Activated CD8-positive, alpha-beta memory T cell treated with anti-CD3 and anti-CD28 coated beads for 1 hour (primary cell): ENCODE measurements at places on chromosomes 5 and 9.

DNA sequence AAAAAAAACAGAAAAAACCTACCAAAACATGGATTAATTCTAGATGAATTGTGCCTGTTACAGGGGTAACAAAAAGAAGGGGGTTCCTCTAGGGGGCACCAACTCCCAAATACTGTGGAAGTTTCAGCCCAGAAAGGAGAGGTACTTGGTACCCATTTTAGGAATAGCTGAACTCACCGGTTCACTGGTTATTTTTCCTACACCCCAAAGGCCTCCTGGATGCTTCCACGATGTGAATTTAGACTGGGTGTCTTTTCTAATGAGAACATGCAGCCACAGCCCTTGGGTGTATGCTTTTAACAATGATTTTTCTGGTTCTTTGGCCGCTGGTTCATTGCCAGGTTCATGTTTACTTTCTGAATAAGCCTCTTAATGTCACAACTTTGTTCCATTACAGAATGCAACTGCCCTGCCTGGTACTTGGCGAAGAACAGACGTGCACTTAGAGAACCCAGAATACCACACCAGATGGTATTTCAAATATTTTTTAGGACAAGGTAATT, 46.7 kb downstream of the GARNL3 start:
- DNase-seq: no peak

DNA sequence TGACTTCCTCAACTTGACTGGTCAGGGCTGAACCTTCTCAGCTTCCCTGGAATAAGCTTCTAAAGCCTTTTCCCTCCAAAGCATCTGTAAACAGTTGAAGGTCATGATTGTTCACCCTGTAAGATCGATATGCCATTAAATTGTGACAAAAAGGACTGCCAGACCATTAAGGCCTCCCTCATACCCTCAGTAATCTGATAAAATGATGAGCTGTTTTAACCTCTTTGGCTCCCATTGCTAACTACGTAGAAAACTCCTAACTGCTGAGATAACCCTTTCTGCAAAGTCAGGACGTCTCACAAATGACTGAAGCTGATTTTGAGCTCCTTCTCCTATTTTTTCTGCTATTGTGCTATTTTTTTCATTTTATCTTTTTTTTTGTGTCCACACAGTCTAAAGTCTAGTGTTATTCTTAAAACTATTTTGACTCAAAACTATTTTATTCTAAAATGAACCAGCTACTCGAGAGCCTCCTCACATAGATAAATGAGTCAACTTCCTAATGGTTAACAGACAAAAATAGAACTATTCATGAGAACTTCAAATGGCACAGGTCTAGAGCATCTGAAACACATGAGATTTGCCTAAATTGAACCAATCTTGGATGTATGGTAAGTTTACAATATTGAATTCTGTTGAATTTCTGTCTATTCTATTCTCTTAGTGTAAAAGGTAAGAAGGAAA, 395.6 kb upstream of the TLE4 start:
- no peak for DNase-seq

DNA sequence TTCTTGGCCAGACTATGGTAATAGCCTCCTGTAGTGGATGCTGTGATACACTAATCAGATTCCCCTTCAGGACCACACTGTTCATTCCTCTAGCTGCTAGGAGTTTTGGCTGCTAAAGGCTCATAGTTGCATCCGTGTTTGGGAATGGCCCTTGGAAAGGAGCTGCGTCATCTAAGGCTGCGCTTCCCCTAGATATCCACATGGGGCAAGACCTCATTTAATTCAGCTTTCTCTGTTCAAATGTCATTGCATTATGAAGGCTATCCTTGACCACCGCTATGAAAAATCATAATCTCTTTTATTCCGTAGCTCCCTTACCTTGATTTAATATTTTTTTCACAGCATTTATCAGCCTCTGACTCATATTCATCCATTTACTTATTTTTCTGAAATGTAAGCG, 258.3 kb upstream of the NR4A3 start:
- no peak for DNase-seq

GRCh38 chr9:93325307-93326035, 126.0 kb upstream of the FAM120A start:
- DNase-seq: no peak

- DNase-seq: peak; percentile 51
These were observed 20.5 kb upstream of the PSD2 start for GRCh38 chr5:139774980-139775661.
